ENCODE measurements at places on chromosomes 7 and 10. TPM values are rescaled to one million over a fixed set of nuclear protein-coding genes. Genes with fewer than 3 reads are reported as not detected.

GRCh38 chr7:106521541-106521940 is 139.4 kb downstream of the CCDC71L start:
- H3K27ac ChIP-seq: no peak overlapping the region
- DNase-seq: no peak
- no peaks in the 10 kb centered on the region for H3K4me1 ChIP-seq
- no peak overlapping the region for H3K4me3 ChIP-seq

SPDYE11 gene
- total RNA-seq: not detected

DNA sequence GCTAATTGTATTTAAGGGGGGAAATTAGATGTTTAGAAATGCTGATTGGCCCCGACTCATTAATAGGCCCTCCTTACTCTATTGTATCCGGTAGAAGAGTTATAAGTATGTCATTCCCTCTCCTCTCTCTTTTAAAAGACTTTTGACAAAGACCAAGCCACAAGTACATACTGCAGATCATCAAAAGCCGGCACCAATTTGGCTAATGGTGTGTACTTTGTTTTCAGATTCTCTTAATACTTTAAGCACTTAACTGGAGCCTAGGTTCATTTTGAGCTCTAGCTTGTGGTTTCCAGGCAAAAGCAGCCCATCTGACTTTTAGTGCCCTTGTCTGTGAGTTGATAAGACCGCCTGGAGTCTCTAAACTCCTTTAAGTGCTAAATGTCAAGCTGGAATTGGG is 210.0 kb upstream of the LYZL1 start:
- no peaks in the 10 kb centered on the region for H3K36me3 ChIP-seq
- no peaks in the 10 kb centered on the region for H3K27me3 ChIP-seq

DNA sequence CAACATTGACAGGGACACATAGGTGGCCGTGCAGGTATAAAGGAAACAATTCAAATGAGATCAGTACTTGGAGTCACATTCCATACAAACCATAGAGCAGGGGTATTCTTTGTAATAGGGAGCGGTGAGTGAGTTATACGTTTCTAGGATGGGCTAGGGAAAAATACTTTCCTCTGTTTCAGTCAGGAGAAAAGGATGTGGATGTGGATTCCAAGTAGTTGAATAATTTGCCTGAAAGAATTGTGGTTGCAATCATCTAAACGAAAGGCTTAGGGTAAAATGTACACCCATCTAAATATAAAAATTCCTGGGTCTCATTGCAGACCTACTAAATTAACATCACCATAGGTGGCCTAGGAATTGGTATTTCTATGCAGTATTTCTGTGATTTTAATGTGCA is 270.7 kb upstream of the IGFBP3 start:
- H3K27ac ChIP-seq: no peak overlapping the region
- H3K4me3 ChIP-seq: no peak overlapping the region
- no peaks in the 10 kb centered on the region for H3K36me3 ChIP-seq
- H3K27me3 ChIP-seq: no peaks in the 10 kb centered on the region
- no peak for DNase-seq

CCDC7 gene
- 33.3 TPM for total RNA-seq

DNA sequence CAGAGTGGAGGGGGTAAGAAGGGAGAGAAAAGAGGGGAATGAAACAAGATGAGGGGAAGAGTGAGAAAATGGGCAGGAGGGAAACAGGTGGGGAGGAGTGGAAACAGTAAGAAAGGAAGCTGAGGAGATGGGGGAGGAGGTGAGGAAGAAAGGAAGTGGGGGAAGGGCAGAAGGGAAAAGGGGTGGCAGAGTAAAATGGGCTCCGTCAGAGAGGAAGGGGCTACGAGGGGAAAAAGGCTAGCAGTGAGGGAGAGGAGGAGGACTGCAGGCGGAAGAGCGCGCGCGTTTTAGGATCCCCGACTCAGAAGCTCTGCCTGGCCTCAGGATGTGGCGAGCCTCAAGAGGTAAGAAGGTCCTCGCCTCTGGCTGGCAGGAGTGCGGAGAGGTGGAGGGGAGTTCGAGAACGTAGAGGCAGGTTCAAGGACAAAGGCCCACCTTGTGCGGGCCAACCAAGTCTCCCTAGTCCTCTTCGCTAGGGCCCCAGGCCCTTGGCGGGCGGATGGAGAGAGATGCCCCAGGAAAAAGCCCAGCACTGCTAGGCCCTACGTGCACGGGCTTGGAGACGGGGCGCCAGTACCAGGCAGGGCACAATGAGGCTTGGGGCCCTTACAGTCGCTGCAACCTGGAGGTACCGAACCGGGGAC is 5.8 kb upstream of the NKX2-3 start:
- no peak for DNase-seq
- no peak overlapping the region for H3K4me3 ChIP-seq
- no peaks in the 10 kb centered on the region for H3K36me3 ChIP-seq
- no peaks in the 10 kb centered on the region for H3K4me1 ChIP-seq
- H3K27me3 ChIP-seq: peaks cover 3% of the 10 kb centered on the region
- H3K27ac ChIP-seq: no peak overlapping the region

- no peaks in the 10 kb centered on the region for H3K36me3 ChIP-seq
- H3K4me1 ChIP-seq: no peaks in the 10 kb centered on the region
- H3K27me3 ChIP-seq: no peaks in the 10 kb centered on the region
- no peak overlapping the region for H3K4me3 ChIP-seq
- H3K27ac ChIP-seq: no peak overlapping the region
Observed at GRCh38 chr10:107230887-107231286, 66.4 kb upstream of the SORCS1 start.

MSS51 gene
- total RNA-seq: 1.1 TPM

- no peaks in the 10 kb centered on the region for H3K27me3 ChIP-seq
- peak overlapping the region; percentile 98 for H3K4me3 ChIP-seq
- H3K36me3 ChIP-seq: no peaks in the 10 kb centered on the region
- H3K27ac ChIP-seq: no peak overlapping the region
Observed at GRCh38 chr10:123007558-123008354, 839 bp downstream of the IKZF5 start.

MUC12 gene
- 0.24 TPM for total RNA-seq

HOXA1 gene
- total RNA-seq: 1.1 TPM

DNA sequence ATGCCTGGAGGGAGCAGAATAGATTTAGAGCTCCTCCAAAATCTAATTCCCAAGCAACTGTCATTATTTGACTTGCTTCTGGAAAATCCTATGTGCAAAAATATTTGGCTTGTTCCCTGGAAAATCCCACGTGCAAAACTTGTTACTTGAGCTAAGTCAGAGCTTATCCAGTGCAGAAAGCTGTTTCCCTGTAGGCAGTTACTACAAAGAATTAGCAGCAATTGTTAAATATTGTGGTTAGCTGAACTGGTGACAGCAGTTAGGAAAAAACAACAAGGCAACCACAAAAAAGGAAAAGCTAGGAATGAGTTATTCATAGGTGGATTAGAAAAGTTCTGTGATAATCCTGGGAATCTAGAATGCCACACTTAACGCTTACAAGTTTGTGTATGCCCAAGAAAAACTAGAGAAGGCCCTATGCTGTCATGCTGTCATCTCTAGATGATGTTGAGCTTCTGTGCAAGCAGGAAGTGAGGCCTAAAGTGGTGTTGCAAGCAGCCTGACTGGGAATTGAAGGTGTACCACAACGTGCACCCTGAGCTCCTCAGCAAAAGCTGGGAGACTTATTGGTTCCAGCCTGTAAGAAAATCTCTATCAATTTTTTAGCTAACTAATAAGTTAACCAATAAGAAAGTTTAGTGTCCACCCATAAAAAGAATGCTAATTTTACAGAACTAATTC is 738.6 kb upstream of the LRRTM3 start:
- no peaks in the 10 kb centered on the region for H3K27me3 ChIP-seq
- H3K27ac ChIP-seq: no peak overlapping the region
- no peak overlapping the region for H3K4me3 ChIP-seq
- no peaks in the 10 kb centered on the region for H3K4me1 ChIP-seq
- no peak for DNase-seq

GRCh38 chr7:129713544-129713943 is 102.0 kb downstream of the NRF1 start:
- no peaks in the 10 kb centered on the region for H3K27me3 ChIP-seq
- H3K4me1 ChIP-seq: no peaks in the 10 kb centered on the region
- no peak overlapping the region for H3K27ac ChIP-seq
- DNase-seq: no peak

PTPN20 gene
- 8.7 TPM for total RNA-seq

GRCh38 chr10:1366322-1366691 is 310.1 kb downstream of the WDR37 start:
- no peaks in the 10 kb centered on the region for H3K36me3 ChIP-seq
- H3K4me1 ChIP-seq: no peaks in the 10 kb centered on the region
- no peaks in the 10 kb centered on the region for H3K27me3 ChIP-seq
- H3K4me3 ChIP-seq: no peak overlapping the region
- DNase-seq: no peak
- no peak overlapping the region for H3K27ac ChIP-seq

DNA sequence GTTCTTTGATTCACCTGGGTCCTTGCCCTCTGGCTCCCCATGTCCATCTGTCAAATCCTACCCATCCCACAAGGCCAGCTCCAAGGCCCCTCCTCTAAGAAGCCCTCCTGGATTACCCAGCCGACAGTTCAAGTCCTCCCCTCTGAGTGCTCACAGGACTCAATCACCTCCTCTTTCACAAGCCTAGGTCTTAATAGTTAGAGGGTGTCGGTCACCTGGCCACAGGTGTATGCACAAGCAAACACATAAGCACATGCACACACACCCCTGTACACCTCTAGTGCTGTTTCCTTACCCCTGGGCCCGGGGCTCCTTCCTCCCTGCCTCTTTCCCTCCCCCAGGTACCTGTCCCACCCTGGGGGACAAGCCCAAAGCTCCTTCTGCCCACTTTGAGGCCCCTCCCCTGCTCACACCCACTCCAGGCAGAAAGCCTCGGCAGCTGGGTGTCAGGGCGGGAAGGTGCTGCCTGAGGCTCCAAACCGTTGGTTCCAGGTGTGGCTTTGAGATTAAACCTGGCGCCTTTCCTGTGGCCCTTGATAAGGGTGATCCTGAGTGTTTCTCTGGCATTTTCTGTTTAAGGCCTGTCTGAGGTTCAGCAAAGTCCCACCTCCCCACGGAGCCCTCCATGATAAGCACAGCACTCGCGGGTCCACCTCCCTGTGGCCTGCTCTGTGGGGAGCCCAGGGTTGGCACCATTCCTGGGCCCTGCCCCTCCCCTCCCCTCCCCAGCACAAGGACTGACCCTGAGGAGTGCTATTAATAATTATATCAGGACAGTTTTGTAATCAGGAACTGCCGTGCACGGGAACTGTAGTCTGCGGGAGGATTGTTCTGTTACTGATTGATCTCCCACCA is 14.6 kb upstream of the AQP1 start:
- no peaks in the 10 kb centered on the region for H3K36me3 ChIP-seq
- no peak overlapping the region for H3K4me3 ChIP-seq
- H3K27me3 ChIP-seq: no peaks in the 10 kb centered on the region

GRCh38 chr7:104961821-104962220 is 52.2 kb upstream of the KMT2E start:
- peaks cover 9% of the 10 kb centered on the region for H3K4me1 ChIP-seq
- H3K27ac ChIP-seq: no peak overlapping the region

GRCh38 chr10:67319976-67320375 is 376.0 kb downstream of the CTNNA3 start:
- no peaks in the 10 kb centered on the region for H3K4me1 ChIP-seq
- H3K27ac ChIP-seq: no peak overlapping the region
- DNase-seq: no peak
- no peaks in the 10 kb centered on the region for H3K36me3 ChIP-seq
- H3K27me3 ChIP-seq: no peaks in the 10 kb centered on the region

- no peaks in the 10 kb centered on the region for H3K36me3 ChIP-seq
- H3K4me1 ChIP-seq: no peaks in the 10 kb centered on the region
- H3K4me3 ChIP-seq: no peak overlapping the region
Observed at GRCh38 chr7:17638727-17639126, 301.6 kb downstream of the SNX13 start.

DNA sequence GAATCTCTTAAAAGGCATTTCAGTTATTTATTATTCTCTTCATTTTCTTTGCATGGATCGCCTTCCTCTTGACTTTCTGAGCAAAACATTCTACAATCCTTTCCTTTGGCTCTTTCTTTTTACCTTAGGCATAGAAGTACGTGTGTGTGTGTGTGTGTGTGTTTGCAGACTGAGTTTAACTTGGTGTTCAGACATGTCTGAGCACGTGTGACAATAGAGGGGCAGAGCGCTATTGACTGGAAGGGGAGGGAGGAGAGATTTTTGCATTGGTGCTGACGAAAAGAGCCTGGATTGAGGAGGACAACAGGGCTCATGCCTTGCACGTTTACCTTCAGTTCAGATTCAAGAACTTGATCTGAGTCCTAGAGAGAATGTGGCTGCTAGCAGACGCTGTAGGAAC is 129.8 kb downstream of the SEC23IP start:
- no peak for DNase-seq
- no peak overlapping the region for H3K4me3 ChIP-seq
- H3K36me3 ChIP-seq: no peaks in the 10 kb centered on the region
- no peak overlapping the region for H3K27ac ChIP-seq
- no peaks in the 10 kb centered on the region for H3K4me1 ChIP-seq
- no peaks in the 10 kb centered on the region for H3K27me3 ChIP-seq

GRCh38 chr7:88942815-88943501 is 147.4 kb upstream of the TEX47 start:
- no peak overlapping the region for H3K27ac ChIP-seq
- H3K27me3 ChIP-seq: no peaks in the 10 kb centered on the region
- no peaks in the 10 kb centered on the region for H3K4me1 ChIP-seq
- DNase-seq: no peak
- H3K4me3 ChIP-seq: no peak overlapping the region

GRCh38 chr10:126479280-126479895 is 91.1 kb upstream of the ADAM12 start:
- H3K36me3 ChIP-seq: no peaks in the 10 kb centered on the region
- H3K27me3 ChIP-seq: no peaks in the 10 kb centered on the region
- no peak overlapping the region for H3K4me3 ChIP-seq

RAB19 gene
- not detected for total RNA-seq

PDZD7 gene
- total RNA-seq: 0.63 TPM

- no peaks in the 10 kb centered on the region for H3K36me3 ChIP-seq
- H3K4me3 ChIP-seq: no peak overlapping the region
- no peak overlapping the region for H3K27ac ChIP-seq
- DNase-seq: no peak
- peaks cover 4% of the 10 kb centered on the region for H3K4me1 ChIP-seq
- H3K27me3 ChIP-seq: no peaks in the 10 kb centered on the region
Observed at GRCh38 chr10:14450041-14450491, 119.3 kb upstream of the FRMD4A start.

GRCh38 chr10:30227481-30227880 is 121.6 kb downstream of the MTPAP start:
- DNase-seq: no peak
- no peaks in the 10 kb centered on the region for H3K36me3 ChIP-seq
- H3K4me1 ChIP-seq: no peaks in the 10 kb centered on the region
- H3K27me3 ChIP-seq: no peaks in the 10 kb centered on the region
- H3K27ac ChIP-seq: no peak overlapping the region
- H3K4me3 ChIP-seq: no peak overlapping the region

- H3K4me3 ChIP-seq: no peak overlapping the region
- H3K27ac ChIP-seq: no peak overlapping the region
- no peaks in the 10 kb centered on the region for H3K36me3 ChIP-seq
- no peaks in the 10 kb centered on the region for H3K4me1 ChIP-seq
Observed at GRCh38 chr7:3033581-3033980, 10.1 kb downstream of the CARD11 start.

DNA sequence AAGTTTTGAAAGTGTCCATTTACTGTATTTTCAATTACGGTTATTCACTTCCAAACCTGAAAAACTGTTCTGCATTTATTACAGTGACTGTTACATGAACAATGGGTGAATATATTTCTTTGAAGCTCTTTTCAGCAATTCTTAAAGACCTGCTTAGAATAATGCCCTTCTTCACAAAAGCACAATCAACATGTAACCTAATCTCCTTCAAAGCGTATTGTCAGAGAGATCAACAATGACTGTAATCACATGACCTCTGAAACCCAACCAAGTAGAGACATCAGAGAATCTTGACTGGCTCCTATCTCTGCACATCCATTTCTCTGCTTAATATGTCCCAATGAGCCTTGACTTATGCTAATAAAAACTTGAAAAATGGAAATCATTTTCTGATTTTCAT is 126.7 kb downstream of the NRCAM start:
- H3K4me1 ChIP-seq: no peaks in the 10 kb centered on the region
- H3K27me3 ChIP-seq: no peaks in the 10 kb centered on the region
- DNase-seq: no peak
- H3K36me3 ChIP-seq: no peaks in the 10 kb centered on the region
- no peak overlapping the region for H3K27ac ChIP-seq

PROSER2 gene
- 6.9 TPM for total RNA-seq
